ENCODE measurements at places on chromosomes 6 and 20. TPM values are rescaled to one million over a fixed set of nuclear protein-coding genes. Genes with fewer than 3 reads are reported as not detected.

Gene CDH4
- under 0.01 TPM for total RNA-seq

Gene SLC22A2
- not detected for total RNA-seq

Gene THBS2
- total RNA-seq, result under 0.01 TPM

Gene FAM209B
- total RNA-seq, result 0.52 TPM

Gene KHDC1
- total RNA-seq, result 0.21 TPM

Gene RAMACL
- total RNA-seq, result 0.73 TPM

Gene STX11
- 118 TPM for total RNA-seq

Gene DDO
- total RNA-seq, result 0.52 TPM

Gene TRIM10
- total RNA-seq, result 0.21 TPM

Gene DZANK1
- total RNA-seq, result 0.84 TPM

Gene MYBL2
- total RNA-seq, result 0.21 TPM

Gene HLA-DRA
- 1,165 TPM for total RNA-seq

Gene LST1
- total RNA-seq, result 200 TPM
